ENCODE measurements at places on chromosomes 7 and 10.

GRCh38 chr7:124781418-124781817 is 15.8 kb upstream of the GPR37 start:
- DNase-seq, result no peak

GRCh38 chr10:78820007-78820362 is 248.8 kb upstream of the ZMIZ1 start:
- no peak for DNase-seq

DNA sequence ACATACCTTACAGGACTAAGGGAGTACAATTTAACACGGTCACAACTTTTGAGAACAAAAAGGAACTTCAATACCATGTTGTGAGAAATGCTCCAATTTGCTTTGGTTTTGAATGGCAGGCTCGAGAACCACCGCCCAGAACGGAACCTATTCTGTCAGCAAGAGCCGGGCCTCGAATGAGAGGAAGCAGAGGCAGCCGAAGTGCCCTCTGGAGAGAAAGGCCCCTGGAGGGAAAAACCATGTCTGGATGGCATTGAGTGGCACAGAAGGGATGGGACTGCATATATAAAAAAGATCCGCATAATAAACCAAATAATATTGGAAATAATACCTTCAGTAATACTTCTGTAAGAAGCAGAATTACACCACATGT is 85.6 kb downstream of the CHST15 start:
- DNase-seq, result no peak

GRCh38 chr10:71966046-71967004 is 2.1 kb downstream of the CHST3 start:
- DNase-seq, result no peak

DNA sequence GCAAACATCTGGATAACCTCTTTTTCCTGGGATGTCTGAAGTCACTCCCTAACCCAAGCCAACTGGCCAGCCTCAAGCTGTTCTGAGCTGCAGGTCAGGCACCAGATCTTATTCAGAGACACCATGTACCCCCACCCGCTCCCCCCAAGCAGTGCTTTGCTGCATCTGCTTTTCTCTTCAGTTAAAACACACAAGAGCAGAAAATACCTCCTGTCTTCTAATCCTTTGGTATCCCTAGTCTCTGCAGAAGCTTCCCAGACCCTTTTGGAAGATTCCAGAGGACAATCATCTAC is 3.0 kb downstream of the ZNF488 start:
- no peak for DNase-seq

- no peak for DNase-seq
Measured at GRCh38 chr7:119720541-119720940, 552.4 kb upstream of the KCND2 start.

DNA sequence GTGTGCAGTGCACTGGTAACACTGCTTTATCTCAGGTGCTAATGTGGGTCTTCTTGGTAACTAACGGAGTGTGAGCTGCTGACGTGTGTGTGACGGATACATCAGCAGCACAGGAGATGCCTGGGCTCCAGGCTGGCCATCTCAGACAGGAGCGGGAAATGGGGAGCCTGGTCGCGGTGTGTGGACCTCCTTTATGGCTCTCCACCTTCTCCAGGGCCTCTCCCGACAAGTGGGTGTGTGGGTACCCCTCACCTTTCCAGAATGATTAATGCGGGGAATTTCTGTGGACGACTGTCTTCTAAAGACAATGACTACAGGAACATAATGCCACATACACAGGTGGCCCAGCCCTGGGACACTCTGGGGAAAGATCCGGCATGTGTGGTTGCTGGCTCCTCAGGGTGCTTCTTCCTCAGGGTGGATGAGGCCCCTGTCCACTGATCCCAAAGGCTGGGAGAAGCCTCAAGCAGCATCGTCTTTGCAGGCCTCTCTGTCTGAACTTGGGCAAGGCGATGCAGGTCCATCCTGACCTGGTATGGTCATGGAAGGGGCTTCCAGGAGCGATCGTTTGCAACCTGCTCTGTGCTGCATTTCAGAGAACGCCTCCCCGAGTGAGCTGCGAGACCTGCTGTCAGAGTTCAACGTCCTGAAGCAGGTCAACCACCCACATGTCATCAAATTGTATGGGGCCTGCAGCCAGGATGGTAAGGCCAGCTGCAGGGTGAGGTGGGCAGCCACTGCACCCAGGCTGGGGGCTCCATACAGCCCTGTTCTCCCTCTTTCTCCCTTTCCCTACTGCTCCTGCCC is 20.3 kb upstream of the CSGALNACT2 start:
- no peak for DNase-seq

DNA sequence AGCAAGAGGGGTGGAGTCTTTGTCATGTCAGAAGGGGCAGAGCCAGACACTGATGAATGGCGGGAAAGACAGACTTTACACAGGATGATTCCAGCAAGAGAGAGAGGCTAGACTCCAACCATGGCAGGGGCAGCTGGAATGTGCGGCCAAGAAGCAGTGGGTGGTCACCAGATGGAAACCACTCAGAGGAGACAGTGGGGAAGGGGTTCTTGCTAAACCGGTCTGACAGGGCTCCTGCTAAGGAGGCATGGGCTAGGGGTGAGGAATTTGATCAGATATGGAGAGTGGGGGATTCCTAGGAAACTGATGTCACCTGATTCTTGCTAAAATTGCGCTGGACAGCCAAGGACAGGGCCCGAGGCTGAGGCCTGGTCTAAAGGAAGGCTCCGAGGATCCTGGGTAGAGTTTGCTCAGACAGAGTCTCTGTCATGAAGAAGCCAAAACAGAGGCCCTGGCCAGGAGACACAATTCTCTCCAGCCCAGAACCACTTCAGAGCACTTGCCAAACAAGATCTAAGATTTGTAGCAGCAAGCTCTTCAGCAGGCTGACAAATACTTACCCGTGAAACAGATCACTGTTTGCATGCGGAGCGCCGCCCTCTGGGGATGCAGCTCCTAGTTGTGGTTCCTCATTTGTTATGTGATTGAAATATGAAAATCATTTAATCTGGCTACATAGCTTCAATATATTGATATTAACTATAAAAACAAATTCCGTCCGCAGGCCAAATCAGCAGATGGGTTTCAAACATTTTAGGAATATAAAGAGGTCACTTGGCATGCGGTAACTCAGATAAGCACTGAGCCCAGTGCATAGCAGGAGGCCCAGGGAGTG is 377.0 kb downstream of the TCERG1L start:
- DNase-seq, result no peak

DNA sequence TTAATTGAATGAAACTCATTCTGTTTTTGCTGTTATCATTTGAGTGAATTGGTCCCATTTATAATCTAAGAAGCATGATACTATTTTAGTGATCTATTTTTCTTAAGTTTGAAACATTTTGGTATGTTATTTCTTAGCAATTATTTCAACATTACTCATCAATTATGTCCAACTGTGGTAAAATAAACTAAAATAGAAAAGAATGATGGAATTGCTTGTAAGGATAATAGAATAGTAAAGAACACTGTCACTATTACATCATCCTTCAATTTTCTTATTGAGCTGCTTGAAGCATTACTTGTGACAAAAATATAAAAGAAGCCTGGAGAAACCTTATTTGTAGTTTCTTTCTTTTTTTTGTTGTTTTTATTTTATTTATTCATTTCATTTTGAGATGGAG is 42.4 kb downstream of the ZNF487 start:
- no peak for DNase-seq

- no peak for DNase-seq
Measured at GRCh38 chr7:26155531-26156375, 3.8 kb downstream of the NFE2L3 start.

DNA sequence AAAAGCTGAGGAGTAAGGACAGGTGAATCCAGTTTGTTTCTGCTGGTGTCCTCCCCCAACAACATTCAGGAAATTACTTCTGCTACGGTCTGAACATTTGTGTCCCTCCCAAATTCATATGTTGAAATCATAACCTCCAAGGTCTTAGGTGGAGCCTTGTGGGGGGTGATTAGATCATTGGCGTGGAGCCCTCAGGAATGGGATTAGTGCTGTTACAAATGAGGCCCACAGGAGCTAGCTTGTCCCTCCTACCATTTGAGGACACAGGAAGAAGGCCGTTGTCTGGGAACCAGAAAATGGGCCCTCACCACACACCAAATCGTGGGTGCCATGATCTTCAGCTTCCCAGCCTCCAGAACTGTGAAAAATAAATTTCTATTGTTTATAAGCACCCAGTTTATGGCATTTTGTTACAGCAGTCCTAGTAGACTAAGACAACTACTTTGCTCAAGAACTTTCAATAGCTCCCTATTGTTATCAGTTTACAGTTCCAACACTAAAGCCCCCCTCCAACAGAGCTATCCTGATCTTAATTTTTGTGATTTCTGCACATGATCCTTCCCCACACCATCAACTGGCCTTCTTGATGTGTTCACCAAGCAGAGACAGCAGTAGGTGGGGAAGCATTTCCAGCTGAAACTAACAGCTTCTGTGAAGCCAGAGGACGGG is 2.1 kb upstream of the LRMDA start:
- DNase-seq, result no peak

DNA sequence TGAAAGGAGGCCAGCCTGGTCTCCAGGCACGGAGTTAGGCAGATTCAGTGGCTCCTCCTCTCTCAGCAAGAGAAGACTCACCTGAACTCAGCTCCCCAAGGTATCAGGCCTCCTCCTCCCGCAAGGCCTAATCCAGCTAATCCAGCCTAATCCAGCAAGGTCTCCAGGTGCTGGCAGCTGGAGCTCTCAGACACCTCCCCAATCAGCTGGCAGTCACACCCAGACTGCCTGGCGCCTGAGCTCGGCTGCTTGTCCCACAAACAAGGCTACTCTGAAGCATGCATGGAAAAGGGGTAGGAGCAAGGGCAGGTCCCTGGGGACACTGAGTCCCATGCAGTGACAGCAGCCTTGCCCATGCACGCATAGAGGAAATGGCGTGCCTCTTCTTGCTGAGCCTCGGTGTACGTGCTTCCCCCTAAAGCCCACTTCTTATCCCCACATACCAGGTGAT is 3.3 kb upstream of the OPN4 start:
- DNase-seq, result no peak

DNA sequence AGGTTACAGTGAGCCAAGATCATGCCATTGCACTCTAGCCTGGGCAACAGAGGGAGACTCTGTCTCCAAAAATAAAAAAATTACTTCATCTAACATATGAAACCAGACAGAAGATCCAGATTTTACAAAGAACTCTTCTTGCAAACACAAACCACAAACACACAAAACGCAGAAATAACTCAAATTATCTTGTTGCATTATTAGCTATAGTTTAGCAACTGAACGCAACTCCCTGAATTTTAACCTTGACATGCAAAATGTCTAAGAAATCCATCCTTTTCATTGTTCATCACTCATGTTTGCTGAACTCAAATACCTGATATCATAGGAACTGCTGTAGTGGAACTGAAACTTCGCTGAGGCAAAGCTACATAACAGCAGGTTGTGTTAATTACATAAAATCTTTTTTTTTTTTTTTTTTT is 64.1 kb downstream of the MICU1 start:
- no peak for DNase-seq

DNA sequence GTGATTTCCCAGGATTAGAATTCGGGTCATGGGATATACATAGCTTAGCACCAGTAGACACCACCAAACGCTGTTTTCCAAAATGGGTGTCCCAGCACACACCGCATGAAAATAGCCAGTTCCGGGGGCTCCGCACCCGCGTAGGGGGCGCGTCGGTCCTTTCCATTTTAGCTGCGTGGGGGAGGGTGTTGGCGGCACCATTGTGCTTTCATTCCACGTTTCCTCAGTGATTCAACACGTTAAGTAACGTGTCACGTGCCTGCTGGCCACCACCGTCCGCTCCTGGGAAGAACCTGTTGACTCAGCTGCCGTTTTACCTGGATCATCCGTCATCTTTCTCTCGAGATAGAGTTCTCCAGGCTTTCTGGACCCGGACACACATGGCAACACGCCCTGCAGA is 25.6 kb upstream of the ADGRA1 start:
- no peak for DNase-seq

GRCh38 chr10:123517901-123518300 is 148.3 kb upstream of the GPR26 start:
- no peak for DNase-seq

Measured in stimulated activated CD4-positive, alpha-beta T cell treated with anti-CD3 and anti-CD28 coated beads, Interleukin-1b, Interleukin-23, amount 100 ng/mL, for 48 hours (primary cell).